ENCODE measurements at places on chromosomes 3 and 15.

DNA sequence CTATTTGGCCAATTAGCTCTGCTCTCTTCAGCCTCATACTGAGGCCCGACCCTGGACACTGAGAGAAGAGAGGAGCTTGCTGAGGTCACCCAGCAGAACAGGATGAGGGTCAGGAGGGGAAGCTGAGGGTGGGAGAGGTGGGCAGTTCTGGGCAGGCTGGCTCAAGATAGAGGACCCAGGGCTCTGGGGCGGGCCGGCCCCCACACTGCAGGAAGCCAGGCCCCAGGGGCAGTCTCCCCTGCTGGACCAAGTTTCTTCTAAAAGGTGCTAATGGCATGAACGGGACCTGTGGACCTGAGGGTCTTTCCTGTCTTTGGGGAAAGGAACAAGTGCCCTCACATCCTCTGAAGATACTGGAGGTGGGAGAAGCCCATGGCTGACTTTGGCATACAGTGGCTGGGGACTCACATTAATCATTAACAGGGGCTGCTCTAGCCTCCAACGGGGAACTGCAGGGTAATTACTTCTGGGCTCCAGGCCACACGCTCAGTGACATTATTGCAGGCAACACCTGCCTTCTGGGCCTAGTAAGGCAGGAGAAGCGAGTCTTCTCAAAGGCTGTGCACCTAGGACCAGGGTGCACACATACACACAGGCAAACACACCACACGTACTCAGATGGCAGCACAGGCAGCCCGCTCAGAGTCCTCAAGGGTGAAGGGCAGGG lies 10.6 kb downstream of the HCN4 start:
- no peak for DNase-seq

DNA sequence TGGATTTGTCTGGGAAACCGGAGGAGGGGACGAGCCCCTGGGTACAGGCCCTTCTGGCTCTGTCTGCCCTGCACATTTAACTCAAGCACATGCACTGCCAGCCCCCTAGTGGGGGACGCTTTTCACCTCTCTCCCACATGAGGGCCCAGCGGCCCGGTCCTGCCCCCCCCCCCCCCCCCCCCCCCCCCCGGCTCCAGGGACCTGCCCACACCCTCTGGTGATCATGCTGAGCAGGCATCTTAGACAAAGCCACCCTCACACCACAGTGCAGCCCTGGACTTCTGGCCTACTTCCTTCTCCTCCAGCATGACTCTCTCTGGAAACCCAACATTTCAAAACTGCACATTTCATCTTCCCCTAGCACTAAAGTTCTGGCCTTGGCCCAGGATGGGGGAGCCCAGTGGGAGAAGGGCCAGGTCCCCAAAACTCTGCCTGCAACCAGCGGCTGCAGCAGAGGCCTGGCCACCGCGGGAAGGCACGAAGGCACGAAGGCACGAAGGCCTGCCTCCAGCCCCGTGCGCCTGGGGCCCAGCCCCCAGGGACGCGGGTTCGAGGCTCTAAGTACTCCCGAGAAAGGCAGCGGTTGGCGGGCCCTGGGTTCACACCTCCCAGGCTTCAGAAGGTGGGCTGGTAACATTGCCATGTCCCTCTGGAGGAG lies 14.1 kb downstream of the KLF15 start:
- DNase-seq: no peak

DNA sequence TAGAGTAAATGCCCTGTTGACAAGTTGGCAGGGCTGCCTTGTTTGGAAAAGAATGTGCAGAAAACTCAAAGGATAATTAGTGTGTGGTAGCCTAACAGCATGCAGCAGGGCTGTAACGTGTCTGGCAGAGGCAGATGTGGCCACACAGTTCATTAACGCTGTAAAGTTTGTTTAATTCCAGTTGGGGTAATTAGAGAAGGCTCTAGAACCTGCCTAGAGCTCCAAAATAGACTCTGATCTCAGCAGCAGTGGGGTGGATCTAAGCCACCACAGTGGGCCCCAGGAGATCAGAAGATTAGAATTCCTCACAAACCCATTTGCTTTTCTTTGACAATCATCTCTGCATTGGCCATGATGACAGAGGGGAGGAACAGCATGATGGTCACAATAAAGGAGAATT lies 65.1 kb upstream of the LEKR1 start:
- DNase-seq: no peak

DNA sequence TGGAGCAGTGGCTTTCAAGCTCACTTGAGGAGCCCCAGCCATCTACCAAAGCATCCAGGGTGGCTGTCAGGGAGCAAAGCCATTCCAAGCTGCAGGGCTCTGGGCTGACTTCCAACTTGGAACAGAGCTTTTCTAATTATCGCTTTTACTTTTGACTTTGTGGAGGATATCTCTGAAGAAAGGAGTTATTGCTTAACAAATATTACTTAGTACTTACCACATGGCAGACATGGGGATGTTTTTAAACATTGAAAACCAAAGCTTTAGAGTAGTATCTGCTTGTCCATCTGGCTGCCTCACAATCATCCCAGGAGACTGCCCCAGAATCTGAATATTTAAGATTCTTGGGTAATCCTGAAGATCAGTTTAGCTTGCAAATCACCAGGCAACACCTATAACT lies 8.9 kb downstream of the TAGLN3 start:
- DNase-seq: no peak

- DNase-seq: no peak
Observed at GRCh38 chr3:42403737-42404136, 6.7 kb downstream of the LYZL4 start.
